Foreskin melanocyte (primary cell): ENCODE measurements at places on chromosomes 11 and 22.

DNA sequence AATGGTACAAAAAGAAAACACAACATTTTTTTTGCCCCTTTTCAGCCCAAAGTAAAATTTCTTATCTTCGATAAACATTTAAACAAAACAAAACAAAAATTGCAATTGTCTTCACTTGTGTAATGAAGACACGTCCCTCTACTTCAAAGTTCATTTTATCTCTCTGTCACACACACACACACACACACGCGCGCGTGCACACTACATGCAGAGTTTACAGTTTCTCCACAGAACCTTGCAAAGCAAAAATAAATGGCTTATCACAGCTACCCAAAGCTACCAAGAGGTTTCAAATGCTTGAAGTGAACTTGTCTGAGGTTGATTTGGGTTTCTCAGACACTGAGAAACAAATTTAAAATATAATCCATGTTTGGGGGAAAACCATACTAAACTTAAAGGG lies 72.3 kb downstream of the ETS1 start:
- no peak for DNase-seq

- DNase-seq = no peak
Observed at GRCh38 chr11:45204761-45205160, 58.3 kb downstream of the PRDM11 start.

DNA sequence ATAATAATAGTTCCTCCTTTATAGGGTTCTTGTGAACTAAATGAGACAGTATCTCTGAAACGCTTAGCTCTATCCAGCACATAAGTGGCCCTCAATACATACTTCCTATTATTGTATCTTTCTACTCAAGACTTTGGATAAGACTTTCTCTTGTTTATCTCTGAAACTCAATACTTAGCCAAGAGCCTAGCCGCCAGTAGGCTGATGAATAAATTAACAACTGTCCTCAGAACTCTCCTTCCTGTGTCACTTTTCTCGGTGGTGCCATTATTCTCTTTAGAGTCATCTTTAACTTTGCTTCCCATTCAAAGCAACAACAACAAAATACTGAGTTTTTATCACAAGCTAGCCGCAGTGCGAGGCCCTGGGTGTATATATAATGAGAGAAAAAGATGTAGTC lies 86.9 kb downstream of the FAM83F start:
- DNase-seq = no peak

GRCh38 chr11:19660076-19660475 lies 52.6 kb upstream of the NAV2 start:
- DNase-seq = no peak

- peak; percentile 46 for DNase-seq
Observed at GRCh38 chr11:19723572-19724342, 11.1 kb downstream of the NAV2 start.

DNA sequence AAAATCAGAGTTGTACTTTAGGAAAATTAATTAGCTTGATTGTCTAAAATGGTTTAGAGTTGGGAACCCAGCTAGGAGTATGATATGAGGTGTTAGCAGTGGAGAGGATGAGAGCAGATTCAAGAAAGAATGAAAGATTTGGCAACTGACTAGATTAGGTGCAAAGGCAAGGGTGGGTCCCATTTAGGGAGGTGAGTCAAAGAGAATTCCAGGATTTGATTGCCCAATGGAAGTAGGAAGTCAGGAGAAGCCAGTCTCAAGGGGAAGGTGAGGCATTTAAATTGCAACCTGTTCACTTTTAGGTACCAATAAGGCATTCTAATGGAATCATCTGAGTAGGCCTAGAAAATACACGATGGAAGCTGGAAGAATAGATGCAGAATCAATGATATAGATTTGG lies 3.6 kb upstream of the CKAP5 start:
- DNase-seq = no peak

DNA sequence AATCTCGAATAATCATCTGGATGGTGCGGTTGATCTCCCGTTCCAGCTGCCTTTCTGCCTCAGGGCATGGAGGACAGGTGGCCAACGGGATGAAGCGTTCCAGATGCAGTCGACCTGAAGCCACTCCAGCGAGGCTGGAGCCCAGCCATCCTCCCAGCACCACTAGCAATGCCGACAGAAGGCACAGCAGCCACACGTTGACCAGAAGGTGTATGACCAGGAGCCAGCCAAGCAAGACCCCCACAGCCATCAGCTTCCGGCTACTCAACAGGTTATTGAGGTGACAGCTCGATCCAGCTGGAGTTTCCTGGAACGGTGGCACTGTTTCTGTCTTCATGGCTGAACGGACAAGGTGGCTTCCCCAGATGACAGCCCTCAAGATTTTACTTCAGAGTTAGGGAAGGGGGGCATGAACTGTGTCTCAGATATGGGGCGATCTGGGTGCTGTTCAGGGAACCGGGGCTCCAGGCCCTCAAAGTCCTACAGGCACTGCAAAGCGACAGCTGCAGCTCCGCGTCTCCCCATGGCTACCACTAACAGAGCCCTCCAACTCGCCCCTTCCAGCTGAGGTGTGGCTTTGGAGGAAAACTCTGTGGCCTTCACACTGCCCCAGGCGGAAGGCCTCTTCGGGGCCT lies 559 bp downstream of the SNX19 start:
- no peak for DNase-seq

DNA sequence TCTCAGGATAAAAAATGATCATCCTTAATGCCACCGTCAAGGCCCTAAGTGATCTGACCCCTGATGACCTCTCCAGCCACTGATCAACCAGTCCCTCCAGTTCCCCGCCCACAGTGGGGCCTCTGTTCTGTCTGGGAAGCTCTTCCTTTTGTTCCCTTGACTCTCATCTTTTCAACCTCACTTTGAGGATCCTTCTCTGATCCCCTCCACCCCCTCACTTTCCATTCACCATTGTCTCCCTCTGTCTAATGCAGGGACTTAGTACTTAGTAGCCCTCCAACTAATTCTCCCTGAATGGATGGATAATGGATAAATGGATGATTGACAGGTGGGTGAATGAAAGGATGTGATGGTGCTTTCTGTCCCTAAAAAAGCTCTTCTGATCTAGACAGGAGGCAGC lies 45.6 kb downstream of the C11orf58 start:
- no peak for DNase-seq

GRCh38 chr11:64223001-64223651 lies 2.9 kb downstream of the TRPT1 start:
- no peak for DNase-seq

- DNase-seq = no peak
Observed at GRCh38 chr11:38751421-38751820, 2153.4 kb upstream of the RAG2 start.

DNA sequence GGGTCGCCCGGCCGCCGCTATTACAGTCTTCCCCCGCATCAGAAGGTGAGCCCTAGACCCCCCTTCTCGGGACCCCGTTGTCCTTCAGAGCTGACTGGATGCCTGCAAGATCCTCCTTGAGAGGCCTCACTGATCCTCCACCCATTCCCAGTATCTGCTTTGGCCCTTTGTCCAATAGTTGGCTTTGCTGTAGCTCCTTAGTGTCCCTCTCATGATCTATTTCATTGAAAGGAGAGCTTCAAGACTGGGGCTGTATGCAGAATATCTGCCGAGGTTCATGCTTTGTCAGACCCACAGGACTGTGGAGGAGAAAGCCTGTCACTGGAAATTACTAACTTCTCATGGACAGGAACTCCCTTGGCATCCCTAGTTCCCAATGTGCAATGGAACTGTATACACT lies 499 bp downstream of the DLAT start:
- peak; percentile 12 for DNase-seq

DNA sequence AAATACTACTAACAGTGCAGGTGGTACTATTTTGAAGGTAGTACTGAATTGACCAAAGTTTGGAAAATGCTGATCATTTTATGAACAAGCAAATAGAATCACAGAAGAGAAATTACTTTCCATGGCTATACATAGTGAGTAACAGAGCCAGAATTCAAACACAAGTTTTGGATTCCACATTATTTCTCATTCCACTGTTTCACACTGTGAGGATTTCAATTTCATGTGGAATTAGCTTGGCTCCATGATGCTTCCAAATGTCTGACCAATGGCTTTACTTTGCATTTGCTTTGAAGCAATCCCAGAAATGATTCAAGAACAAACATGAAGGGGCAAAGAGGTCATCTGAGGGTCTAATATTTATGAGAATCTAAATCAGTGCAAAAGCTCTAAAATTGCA lies 98.1 kb downstream of the BBOX1 start:
- no peak for DNase-seq

DNA sequence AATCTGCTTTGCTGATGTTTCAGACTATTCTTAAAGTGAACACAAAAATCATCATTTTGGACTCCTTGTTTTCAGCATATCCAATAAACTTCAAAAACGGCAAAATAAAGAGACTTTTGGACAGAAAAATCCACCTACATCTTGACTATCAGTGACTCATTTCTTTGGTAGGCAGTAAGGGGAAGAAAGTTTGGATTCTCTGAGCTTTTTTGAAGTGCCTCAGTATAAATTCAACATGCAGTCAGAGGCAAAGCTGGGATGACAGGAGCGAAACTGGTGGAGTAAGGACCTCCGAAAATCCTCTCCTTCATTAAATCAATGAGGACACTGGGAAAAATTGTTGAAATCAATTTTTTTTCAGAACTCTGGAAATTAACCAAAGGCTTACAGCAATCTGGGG lies 29.7 kb downstream of the EFCAB6 start:
- DNase-seq = no peak

DNA sequence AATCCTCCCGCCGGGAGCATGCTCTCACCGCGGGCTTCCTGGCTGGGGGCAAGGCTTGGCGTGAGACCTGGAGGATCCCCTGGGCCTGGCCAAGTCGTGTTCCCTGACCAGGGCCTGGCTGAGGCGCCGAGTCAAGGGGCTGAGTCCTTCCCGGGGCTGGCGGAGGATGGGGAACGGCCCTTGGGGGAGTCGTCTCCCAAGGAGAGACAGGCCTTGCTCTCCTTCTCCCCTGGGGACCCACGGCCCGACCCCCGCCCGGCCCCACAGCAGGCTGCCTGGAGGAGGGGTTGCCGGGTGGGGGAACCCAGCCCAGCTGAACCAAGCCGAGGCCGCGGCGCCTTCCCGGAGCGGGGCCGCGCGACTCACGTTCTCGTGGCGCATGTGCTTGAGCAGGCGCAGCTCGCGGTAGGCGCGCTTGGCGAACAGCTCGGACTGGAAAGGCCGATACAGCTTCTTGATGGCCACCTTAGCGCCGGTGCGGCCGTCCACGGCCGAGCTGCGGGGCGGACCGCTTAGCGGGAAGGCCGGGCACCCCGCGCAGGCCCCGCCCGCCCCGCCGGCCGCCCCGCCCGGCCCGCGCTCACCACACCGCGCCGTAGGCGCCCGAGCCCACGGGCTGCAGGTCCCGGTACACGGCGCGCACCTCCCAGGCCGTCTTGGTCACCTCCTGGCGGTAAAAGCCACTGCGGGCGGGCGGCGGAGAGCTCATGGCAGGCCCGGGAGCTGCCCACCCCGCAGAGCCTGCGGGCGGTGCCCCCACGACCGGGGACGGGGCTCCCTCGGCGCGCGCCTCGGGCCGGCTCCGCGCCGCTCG lies 475 bp downstream of the MAPK12 start:
- no peak for DNase-seq

- no peak for DNase-seq
Observed at GRCh38 chr11:6882751-6883150, 6.3 kb downstream of the OR10A4 start.

- peak; percentile 32 for DNase-seq
Observed at GRCh38 chr22:32509045-32509444, 34.4 kb downstream of the FBXO7 start.

GRCh38 chr11:73787051-73787642 lies 527 bp upstream of the MRPL48 start:
- DNase-seq = no peak

- no peak for DNase-seq
Observed at GRCh38 chr11:6663794-6664469, 8.3 kb upstream of the DCHS1 start.

DNA sequence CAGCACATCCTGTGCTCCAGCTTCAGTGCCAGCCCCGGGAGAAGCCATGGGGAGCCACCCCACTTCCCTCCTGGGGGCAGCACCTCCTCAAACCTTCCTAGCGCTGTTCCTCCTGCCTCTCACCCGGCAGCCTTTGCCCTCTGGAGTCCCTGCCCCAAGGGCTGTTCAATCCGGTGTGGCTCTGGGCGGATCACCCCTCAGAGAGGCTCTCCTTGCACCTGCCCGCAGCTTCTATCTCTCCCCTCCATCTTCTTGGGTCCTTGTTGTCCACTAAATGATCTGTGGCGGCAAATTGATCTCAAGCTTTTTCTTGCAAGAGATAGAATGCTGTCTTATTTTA lies 18.1 kb upstream of the CDKN1C start:
- DNase-seq = no peak

GRCh38 chr11:126265811-126266210 lies 2.9 kb downstream of the SRPRA start:
- DNase-seq = no peak

GRCh38 chr11:10272132-10272531 lies 21.9 kb downstream of the SBF2 start:
- no peak for DNase-seq

DNA sequence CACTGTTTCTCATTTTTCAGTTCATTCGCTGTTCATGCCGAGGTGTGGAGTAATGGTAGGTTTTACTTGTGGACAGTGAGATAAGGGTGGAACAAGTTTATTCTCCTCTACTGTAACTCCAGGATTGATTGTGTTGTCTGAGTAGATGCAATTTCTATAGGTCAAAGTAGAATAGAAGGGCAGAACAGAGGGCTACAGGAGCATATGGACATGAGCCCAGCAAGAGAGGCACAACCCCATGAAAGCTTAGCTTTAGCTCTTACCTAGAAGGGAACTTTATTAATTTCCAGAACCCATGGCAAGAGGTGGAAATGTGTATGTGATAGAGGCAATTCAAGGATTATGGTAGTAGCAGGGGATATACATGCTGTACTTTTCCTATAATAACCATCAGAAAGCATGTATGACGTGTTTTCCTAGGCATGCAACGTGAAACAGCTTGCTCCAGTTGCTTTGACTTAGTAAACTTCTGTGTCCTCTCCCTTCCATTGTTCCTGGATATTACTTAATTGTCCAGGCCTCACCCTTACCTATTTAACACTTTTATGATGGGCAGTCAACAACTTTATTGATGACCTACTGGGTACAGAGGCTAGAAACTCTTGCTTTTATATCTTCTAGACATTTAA lies 13.8 kb upstream of the SLC37A2 start:
- no peak for DNase-seq

DNA sequence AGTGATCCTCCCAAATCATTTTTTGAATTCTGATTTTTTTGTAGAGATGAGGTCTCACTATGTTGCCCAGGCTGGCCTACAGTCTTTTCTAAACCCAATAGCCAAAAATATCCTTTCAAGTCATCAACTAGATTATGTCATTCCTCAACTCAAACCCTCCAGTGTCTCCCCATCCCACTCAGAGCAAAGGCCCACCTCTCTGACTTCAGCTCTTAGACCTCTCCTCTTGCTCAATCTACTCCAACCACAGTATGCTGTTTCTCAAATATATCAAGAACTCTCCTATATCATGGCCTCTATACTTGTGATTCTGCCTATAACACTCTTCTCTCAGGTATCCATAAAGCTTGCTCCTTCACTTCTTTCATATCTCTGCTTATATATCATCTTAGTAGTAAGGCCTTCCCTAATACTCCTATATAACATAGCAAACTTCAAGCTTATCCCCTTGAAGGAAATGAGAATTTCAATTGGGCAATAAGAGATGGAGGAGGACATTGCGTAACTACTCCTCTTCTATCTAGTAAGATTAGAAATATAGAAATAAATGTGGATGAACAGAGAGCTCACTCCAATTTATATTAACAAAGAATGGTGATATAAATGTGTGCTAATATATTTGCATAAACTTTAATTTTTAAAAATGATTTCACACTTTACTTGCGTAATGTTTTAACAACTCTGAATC lies 24.5 kb downstream of the DLG2 start:
- no peak for DNase-seq

GRCh38 chr11:43573233-43573632 lies 107.3 kb upstream of the HSD17B12 start:
- DNase-seq = no peak
